ENCODE measurements at places on chromosomes 2 and 18. TPM values are rescaled to one million over a fixed set of nuclear protein-coding genes. Genes with fewer than 3 reads are reported as not detected.

KCNG2 gene
- total RNA-seq = 2.3 TPM

C1QL2 gene
- total RNA-seq = not detected

HMSD gene
- not detected for total RNA-seq

CHRNA1 gene
- not detected for total RNA-seq

LIMS4 gene
- total RNA-seq = 15.1 TPM

PROKR1 gene
- not detected for total RNA-seq

BBS5 gene
- total RNA-seq = 5.0 TPM

KCNF1 gene
- total RNA-seq = not detected

STON1 gene
- total RNA-seq = 14.8 TPM

NT5C1B gene
- total RNA-seq = not detected

NOP58 gene
- 71.1 TPM for total RNA-seq

CXCR1 gene
- total RNA-seq = not detected

EML6 gene
- under 0.01 TPM for total RNA-seq

GPBAR1 gene
- not detected for total RNA-seq

G6PC2 gene
- total RNA-seq = not detected

UGT1A5 gene
- not detected for total RNA-seq

C2orf78 gene
- not detected for total RNA-seq
